ENCODE measurements at places on chromosomes 2 and 18.

- no peak for DNase-seq
These were observed 399.8 kb downstream of the SATB2 start for GRCh38 chr2:199057936-199058335.

GRCh38 chr2:53848062-53848461, 11.7 kb downstream of the GPR75 start:
- DNase-seq = no peak

DNA sequence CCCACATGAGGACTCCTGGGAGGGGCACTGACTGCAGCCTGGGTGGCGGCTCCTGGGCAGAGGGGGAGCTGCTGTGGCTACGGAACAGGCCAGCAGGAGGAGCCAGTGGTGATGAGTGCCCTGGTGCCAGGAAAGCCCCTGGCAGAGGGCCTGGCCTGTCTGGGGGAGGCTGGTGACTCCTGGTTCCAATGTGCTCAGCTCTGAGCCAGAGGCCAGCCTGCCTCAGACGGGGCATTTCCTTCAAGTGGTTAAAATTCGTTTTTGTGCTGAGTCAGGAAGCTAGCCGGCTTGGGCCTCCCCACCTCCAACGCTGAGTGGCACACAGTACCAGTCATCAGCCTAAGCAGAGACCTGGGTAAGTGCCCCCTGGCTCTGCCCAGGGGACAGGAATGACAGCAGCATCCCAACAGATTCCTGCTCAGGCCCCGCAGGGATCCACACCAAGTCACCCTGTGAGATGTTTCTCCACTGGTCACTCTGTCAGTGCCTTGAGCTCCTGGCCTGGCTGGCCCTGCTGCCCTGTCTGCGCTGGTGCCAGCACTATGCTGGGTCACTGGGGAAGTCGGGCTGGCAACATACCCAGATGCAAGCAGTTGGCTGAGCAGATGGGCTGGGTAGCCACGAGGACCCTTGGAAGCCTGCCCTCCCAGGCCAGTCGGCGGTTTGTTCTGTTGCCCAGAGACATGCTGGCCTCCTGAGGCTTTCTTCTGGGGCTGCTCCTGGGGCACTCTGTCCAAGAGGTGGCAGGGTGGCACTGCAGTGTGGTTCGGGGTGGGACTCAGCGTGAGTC, 7.1 kb upstream of the KLF11 start:
- DNase-seq = no peak

- no peak for DNase-seq
These were observed 48.1 kb upstream of the RBMS1 start for GRCh38 chr2:160541745-160542144.

DNA sequence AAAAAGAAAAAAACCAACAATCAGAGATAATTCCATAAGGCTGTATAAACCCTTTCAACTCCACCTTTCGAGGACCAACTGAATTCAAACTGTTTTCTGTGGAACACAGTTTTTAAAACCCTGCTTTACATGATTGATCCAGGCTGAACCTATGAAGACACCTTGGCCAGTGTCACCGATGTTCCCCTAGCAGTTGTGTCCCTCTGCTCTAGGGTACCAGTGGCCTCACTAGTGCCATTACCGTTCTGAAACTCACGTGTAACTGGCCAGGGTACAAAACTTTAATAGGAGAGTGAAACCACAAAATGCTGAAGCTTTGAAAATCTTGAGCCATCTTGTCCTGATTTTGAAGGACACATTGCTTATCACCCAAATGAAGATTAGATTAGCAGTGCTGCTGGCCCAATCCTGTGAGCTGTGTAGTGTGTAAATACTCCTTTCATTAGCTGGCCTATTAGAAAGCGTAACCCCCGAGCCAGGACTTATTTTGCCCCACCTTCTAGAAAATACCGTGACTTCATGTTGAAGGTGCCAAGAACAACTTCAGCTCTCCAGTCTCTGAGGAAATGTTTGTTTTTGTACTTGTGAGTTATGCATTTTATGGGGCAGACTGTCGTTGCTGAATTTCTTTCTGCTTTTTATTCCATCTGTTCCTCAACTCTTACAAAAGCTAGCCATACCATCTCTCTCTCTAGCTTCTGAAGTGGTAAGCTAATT, 147.8 kb upstream of the MAP3K20 start:
- no peak for DNase-seq

DNA sequence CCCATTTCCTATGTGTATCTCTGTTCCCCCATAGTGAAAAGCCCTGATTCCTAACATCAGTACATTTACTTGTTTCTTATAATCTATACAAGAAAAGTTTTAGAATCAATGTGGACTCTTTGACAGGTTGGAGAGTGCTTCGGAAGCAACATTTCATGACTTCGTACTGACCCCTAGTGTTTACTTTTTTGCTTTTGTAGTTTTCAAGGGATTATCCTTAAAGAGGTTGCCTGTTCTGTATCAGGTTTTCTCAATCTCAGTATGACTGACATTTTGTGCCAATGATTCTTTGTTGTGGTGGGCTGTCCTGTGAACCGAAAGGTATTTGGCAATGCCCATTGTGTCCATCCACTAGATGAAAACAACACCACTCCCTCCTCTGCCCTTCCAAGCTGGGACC, 43.3 kb upstream of the SERPINB2 start:
- DNase-seq = peak; percentile 35

DNA sequence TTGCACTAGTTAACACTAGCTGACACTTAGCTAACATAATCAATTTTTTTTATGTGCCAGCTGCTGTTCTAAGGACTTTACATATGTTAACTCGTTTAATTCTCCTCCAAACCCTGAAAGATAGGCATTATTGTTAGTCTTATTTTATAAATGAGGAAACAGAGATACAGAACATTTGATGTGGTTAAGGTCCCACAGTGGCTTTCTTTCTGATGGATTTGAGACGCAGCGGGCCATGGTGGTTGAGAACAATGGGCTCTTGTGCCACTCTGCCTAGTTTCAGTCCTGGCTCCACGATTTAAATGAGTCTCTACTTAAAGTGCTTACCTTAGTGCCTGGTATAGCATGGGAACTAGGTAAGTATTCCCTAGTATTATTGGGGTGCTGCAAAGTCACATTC, 201.9 kb upstream of the SPRED2 start:
- no peak for DNase-seq

DNA sequence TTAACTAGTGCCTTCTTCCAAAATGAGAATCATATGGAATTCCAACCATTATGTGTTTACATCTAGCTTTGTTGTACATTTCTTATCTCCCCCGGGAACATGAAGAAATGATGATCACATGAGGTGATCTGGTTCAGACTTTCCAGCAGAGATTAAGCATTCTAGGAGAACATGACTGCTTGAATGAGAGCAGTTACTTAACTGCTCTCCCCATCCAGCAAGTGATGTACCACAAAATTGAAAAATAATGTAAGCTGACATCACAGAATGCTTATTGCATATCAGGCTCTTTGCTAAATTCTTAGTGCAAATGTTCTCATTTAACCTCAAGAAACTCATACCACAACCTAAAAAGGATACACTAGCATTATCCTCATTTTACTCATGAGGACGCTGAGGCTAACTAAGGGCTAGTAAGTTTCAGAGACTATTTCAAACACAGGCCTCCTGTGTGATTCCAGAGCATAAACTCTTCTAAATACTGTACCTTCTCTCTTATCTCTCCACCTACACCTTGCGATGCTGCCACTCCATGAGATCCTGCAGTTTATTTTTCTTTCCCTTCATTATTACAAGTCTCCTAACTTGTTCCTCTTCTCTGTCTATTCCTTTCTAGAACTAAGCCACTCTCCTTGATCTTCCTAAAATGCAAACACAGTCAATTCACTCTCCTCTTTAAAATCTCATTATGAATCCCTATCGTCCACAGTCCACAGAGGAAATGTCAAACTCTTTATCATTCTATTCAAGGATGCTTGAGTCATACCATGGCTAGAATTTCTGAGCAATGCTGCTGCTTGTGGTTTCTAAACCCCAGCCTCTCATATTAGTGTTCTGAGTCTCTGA, 1224.8 kb upstream of the ZEB2 start:
- no peak for DNase-seq

GRCh38 chr18:75305984-75306383, 95.4 kb downstream of the TSHZ1 start:
- no peak for DNase-seq

DNA sequence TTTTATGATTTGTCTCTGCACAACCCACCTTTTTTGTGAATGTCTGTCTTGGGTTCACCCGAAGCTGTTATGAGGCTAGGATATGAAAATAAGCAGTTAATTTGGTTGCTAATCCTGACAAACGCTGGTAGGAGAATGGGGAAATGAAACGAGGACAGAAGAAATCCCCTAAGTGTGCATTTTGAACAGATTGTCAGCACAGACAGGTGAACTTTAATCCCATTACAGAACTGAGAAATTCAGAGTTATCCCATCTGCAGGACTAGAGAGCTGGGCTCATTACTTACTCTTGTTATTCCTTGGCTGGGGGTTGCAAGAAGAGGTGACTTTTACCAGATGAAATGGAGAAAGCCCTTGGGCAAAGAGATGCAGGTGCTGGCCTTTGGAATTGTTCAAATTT, 123.3 kb upstream of the NYAP2 start:
- no peak for DNase-seq

- no peak for DNase-seq
These were observed 171.4 kb upstream of the NABP1 start for GRCh38 chr2:191506515-191506914.

GRCh38 chr2:226904592-226904991, 68.7 kb downstream of the RHBDD1 start:
- no peak for DNase-seq

DNA sequence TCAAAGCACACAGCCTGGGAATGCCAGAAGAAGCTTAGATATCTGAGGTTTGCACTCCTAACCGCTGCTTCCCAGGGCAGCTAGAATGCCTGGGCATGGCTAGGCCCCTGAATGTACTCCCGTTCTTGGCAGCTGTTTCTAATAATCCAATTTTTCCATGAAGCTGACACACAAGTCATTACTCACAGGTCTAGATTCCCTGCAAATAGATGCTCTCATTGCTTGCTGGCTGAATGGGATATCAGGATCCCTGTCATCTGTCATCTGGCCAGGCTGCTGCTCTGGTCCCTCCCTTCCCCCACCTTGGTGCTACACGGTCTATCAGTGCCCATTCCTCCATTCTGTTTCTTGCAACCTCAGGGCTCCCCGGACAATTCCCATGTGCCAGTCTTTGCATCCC, 40.7 kb upstream of the TEX51 start:
- DNase-seq = no peak

DNA sequence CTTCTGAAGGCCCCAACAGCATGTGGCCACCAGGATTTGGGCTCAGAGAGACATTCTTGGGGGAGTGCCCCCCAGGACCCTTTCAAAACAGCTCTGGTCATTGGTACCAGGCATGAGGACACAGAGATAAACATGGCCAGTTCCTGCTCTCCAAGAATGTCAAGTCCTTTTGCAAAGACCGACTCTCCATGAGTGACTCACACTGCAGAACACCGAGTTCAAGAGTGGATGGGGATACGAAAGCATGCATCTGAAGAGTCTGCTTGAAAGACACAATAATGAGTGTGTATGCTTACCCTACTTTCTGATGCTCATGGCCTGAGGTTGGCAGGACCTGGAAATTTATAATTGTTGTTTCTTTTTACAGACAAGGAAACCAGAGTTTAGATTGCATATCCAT, 450.6 kb downstream of the TSN start:
- no peak for DNase-seq

DNA sequence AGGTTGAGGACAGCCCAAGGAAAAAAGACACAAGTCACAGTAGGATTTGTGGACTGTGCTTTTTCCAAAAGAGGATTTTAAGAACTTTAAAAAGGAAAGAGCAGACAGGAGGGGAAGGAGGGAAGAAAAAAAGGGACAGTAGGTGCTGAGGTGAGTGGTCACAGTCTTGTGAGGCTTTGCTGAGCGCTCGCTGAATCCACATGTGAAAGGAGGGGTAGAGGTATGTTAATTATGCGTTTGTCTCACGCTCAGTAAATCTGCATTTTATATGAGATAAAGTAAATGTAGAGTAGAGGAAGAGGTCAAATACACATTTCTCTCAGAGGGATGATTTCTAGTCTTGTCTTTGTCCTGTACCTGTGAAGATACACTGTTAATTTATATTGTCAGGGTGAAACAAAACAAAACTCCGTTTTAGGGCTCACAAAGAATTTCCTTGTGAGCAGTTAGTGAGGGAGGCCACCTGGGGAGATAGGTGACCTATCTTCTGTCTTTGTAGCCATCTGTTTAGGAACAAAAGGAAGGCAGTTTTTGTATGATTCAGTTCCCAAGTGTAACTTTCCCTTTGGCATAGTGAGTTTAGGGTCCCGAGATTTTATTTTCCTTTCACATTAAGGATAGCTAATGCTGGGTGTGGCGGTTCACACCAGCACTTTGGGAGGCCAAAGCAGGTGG, 25.3 kb downstream of the GNAL start:
- no peak for DNase-seq

DNA sequence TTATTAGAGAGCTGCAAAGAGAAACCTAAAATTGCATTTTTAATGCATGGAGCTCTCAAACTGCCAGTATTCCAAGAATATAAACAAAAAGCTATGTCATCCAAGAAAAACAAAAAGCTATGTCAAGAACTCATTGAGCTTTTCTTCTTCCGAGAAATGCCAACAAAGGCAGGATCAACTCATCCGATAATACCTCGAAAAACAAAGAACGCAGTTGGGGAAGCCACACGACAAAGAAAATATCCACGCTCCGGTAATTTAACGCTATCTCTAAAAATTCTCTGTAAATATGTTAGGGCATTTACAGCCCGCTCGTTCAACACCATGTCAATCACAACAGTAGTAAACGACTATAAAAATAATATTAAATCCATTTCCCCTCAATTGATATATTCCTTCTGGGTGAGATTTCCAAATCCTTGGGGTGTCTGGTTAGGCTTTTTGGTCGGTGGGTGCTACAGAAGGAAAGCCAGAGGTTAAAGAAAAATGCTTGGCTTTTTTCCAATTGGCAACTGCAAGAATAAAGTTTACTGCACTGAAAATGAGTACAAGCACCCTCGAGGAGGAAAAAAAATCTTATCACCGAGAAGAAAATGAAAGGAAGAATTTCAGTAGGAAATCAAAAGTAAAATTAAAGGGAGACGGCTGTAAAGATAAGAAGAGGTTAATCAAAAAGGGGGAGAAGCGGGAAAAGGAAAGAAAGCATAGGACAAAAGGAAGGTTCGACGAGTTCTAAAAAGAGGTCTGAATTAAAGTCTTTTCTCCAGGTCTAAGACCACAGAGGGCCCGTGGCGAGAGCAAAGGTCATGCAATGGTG, 856 bp downstream of the TIA1 start:
- peak; percentile 18 for DNase-seq

DNA sequence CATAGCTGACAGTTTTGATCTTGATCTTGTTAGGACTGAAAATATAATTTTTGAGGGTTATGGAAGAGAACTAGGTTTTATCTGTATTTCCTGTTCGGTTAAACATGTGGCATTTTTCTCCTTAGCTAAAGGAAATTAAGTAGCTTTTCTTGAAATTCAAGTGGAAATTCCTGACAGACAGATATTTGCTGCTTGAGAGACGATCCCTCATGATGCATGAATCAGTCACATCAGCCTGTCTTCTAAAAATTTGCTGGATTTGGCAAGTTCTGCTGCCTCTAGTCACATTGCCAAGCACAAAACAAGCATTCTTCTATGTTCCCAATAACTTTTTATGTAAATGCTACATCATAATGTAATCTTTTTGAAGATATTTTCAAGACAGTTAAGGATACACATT, 201.8 kb upstream of the ATP5MC3 start:
- DNase-seq = no peak

Data from NCI-H1092 (cell line).